Activated naive CD8-positive, alpha-beta T cell treated with anti-CD3 and anti-CD28 coated beads for 36 hours (primary cell): ENCODE measurements at places on chromosomes 7 and 10. TPM values are rescaled to one million over a fixed set of nuclear protein-coding genes. Genes with fewer than 3 reads are reported as not detected.

- DNase-seq = no peak
These were observed 9.1 kb upstream of the AEBP1 start for GRCh38 chr7:44094883-44095592.

The NPFFR1 gene
- not detected for total RNA-seq

The TWNK gene
- total RNA-seq = 41.9 TPM

The MUC12 gene
- not detected for total RNA-seq

DNA sequence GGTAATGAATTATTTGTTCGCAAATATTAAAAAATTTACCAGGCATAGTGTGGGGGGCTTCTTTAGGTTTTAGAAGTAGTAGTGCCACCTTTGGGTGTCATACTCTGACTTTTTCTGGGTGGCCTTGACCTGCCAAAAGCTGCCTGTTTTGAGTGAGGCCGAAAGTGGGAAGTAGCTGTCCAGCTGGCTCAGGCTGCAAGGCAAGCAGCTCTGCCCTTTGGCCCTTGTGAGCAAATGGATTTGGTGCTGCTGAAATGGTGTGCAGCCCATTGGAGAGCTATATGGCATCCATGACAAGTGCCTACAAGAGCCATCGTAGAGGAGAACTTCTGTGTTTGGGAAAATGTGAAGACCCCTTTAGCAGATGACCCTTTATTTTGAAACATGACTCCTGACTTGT, 20.2 kb upstream of the ICA1 start:
- no peak for DNase-seq

The AKR1B15 gene
- not detected for total RNA-seq

DNA sequence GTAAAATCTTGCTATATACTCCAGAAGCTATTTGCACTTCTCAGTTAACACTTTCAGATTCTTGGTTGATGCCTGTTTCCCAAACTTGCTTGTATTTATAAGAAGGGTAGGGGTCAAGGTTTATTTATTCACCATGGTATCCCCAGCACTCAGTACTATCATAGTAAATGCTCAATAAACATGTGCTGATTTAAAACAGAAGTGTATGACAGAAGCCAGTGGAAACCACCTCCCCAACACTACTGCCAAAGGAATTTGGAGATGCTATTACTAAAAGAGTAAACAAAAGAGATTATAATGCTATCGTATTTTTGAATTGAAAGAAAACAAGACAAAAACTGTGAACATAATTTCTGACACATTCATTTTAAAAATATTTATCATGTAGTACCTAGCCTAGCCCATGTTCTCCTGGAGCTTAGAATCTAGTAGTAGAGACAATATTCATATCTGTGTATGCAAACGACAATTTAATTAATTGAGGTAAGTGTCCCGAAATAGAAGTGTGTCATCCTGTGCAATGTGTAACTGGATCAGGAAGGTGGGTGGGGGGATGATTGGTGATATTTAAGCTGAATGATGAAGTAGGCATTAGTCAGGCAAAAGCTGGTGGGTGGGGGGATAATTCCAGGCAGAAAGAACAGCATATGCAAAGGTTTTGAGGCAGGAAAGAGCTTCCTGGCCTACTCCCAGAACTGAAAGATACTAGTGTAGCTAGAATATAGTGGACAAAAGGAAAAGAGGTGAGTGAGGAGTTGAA, 77.5 kb downstream of the HGF start:
- DNase-seq = no peak

GRCh38 chr10:104809288-104810090, 168.4 kb downstream of the SORCS3 start:
- DNase-seq = no peak

- no peak for DNase-seq
These were observed 43.4 kb upstream of the PPP2R2D start for GRCh38 chr10:131857156-131858117.

- no peak for DNase-seq
These were observed 11.0 kb upstream of the PPIF start for GRCh38 chr10:79336276-79336675.

DNA sequence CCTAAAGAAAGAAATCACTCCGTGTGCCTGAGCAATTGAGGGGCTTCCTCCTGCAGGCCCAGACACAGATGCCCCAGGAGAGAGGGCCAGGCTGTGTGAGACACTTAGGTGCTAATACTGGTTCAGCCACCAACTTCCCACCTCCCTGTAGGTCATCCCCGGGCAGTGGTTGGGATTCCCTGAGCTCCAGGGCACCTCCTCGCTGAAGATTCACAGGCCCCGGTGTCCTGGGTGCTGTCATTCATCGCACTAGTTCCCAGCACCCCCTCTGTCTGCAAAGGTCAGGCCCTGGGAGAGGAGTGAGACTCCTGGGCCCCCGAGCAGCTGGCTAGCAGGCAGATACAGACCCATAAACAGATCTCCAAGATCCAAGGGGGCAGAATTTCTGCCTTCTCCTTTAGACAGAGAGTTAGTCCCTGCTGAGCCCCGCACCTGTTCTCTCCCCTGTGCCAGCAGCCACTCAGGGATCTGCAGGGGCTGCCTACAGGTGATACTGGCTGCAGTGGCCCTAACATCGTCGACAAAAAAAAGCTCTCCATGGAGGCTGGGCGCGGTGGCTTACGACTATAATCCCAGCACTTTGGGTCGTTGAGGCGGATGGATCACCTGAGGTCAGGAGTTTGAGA, 38.2 kb upstream of the GTF2I start:
- DNase-seq = no peak

- DNase-seq = no peak
These were observed 25.9 kb downstream of the OAT start for GRCh38 chr10:124392626-124393342.

GRCh38 chr7:111954474-111955381, 251.5 kb downstream of the DOCK4 start:
- no peak for DNase-seq

The SAP25 gene
- total RNA-seq = 6.0 TPM

DNA sequence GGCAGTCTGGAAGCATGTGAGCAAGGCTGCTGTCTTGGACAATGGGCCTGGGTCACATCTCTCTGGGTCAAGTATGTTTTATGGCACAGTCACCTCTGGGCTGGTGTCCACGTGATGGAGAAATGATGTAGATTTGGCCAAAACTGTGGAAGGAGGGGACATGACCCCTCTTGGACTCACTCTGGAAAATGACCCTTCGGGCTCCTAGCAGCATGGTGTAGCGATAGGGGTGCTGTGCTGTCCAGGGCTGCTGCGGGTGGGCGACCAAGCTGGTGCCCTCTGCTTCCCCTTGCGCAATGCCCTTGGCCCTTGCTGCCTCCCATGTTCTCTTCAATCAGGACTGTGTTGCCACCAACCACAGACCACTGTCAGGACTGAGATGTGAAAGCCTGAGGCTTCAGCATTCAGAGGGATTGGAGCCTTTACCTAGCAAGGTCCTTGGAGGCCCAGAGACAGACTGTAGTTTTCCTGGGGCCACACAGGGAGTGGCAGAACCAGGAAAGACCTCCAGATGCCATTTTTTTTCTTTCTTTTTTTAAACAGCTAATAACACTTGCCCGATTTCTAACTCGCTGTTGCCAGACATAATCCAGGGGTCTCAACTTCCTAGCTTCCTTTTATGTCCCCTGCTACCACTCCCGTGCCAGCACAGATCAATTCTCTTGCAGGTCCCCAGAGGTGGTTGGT, 6.1 kb downstream of the CYP26A1 start:
- no peak for DNase-seq

DNA sequence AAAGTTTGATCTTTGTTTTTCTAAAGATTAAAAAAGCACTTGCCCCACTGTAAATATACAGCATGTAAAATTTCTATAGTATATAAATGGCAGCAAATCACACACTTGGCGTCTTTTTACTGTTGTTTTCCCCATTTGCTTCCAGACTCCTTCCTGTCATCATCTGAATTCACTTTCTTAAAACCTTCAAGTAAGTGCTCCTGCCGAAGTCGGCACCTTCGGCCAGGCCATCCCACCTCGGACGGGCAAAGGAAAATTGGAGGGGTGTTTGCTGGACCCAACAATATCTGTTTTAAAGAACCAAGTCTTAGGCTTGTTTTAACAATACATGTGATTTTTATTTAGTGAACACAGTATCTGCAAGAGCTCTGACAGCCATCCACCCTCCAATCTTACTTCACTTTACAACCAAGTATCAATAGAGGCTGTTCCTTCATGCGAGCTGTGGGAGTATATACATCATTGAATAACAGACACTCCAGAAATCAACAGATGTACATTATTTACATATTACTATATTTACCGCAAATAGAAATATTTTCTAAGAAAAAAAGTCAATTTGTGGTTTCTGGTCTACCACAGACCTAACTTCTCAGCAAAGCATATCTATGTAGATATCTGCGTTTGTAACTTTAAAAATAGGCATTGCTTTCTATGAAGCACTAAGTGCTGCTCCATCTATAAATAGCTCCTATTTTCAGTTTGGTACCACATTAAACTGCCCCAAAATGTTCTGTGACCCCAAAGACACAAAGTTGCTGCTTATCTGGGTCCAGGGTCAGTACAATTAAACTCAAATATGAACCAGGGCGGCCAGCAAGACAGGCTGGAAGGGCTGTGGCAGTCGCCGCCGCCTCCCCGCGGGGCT, 110.7 kb downstream of the CYTH3 start:
- DNase-seq = no peak

DNA sequence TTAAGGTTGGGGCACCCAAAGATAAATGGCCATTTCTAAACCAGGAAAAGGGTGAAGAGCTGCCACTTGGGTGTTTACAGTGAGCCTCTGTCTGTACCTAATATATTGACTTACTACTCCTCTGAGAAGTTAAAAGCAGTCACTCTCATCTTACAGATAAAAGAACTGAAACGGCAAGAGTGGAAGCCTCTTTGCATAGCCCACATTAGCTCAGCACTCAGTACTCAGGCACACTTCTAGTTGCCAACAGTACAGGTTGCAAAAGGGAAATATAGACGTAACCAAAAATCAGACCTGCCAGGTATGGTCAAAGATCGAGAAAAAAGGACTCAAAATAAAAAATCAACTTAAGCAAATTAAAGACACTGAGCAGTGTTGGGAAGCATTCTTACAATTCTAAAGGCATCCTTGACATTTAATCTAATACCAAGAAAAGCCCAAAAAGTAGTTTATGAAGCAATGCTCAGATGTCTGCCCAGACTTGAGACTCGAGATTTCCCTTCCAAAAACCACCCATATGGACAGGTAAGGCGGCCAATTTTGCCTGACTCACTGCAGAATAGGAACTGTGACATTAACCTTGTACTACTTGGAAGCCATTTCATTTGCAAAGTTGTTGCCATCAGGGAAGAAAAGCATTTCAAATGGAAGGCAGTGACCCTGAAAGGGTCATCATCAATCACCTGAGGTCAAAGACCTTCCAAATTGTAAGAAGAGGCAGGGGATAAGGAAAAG, 139.3 kb downstream of the SLC25A13 start:
- DNase-seq = no peak

DNA sequence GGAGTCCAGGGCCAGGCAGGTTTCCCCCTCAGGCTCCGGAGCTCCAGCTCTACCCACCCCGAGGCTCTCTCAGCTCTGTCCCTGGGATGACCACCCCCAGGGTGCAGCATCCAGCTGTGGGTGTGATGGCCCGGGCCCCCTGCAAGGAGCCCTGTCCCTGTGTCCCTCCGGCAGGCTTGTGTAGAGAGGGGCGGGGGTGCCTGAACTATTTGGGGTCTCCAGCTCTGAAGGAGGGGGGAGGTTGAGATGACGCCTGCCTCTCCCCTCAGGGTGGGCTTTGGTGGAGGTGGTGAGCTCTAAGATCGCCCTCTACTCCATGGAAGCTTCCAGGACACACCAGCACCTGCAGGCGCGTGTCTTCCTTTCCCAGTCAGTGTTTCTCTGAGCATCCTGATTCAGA, 39.4 kb downstream of the ADRA2A start:
- no peak for DNase-seq

DNA sequence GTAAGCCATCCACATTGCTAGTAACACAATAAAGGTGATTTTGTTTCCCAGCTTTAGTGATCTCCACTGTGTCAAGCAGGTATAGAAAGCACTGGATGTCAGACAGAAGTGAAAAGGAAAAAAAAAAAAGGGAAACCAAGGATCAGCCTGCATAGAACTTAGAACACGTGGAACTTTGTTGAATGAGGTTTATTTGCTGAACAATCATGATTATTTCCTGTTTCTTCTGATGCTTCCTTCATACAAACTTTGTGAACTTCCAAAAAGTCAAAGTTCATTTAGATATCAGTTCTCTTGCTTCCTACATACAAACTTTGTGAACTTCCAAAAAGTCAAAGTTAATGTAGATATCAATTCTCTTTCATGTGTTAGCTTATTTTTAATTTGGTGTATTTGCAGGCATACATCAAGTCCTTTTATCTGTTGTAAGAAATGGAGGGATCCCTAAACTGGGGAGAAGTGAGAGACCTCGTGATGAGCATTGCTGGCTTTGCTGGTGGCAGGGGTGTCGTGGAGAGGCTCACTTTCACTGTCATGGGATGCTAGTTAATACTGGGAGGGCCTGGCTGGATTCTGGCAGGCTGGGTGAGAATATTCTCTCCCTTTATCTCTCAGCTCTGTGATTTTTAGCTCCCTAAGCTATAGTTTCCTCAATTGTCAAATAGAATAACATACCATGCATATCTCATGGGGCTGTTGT, 298.4 kb downstream of the INHBA start:
- DNase-seq = no peak

- no peak for DNase-seq
These were observed 1.3 kb downstream of the IFIT2 start for GRCh38 chr10:89303161-89303560.

GRCh38 chr10:57979491-57979890, 288.2 kb downstream of the IPMK start:
- no peak for DNase-seq

The CNPY1 gene
- total RNA-seq = not detected
